ENCODE measurements at places on chromosomes 1 and 21.

DNA sequence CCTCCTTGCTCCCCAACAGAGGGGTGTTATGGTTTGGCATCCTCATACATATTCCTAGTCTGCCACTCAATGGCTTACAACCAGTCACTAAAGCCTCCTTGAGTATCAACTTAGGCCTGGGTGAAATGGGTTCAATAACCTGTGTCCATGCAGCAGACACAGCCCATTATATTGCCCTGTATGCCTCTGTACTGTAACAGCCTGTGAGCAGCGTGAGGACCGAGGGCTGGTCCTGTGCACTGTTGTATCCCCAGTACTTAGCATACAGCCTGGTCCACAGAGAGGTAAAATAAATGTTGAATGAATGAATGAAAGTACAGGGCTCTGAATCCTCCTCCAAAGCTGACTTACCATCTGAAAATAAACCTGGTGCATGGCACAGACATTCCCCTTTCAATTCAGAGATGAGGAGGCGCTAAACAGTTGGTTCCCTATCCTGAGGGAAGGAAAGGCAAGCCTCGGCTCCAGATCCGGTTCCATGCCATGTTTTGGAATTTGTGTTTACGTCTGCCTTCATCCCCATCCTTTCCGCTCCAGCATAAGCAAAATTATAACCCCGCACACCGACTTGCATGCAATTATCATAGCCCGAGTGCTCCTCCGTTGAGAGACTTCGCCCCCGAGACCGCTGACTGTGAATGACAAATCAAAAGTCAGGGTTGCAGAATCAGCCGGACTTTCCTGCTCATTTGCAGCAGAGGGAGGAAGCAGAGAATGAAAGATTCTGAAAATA, 45.0 kb upstream of the DNAJC6 start:
- DNase-seq = peak; percentile 49

DNA sequence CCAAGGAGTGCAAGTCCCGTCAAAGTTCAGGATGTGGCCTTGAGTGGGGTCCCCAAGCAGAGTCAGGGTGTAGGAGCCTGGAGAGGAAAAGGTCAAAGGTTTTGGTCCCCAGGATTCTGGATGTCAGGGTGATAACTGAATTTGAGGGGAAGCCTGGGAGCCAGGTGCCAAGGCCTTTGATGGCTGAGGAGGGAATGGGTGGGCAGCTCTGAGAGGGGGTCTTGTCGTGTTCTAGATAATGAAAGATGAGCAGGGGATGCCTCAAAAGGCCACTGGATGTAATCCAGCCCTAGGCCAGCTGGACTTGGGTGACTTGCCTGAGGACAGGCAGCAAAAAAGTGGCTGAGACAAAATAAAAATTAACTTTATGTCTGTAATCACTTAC, 27.5 kb upstream of the KCNA2 start:
- no peak for DNase-seq

GRCh38 chr21:44448651-44449131, 6.6 kb upstream of the LRRC3 start:
- no peak for DNase-seq

DNA sequence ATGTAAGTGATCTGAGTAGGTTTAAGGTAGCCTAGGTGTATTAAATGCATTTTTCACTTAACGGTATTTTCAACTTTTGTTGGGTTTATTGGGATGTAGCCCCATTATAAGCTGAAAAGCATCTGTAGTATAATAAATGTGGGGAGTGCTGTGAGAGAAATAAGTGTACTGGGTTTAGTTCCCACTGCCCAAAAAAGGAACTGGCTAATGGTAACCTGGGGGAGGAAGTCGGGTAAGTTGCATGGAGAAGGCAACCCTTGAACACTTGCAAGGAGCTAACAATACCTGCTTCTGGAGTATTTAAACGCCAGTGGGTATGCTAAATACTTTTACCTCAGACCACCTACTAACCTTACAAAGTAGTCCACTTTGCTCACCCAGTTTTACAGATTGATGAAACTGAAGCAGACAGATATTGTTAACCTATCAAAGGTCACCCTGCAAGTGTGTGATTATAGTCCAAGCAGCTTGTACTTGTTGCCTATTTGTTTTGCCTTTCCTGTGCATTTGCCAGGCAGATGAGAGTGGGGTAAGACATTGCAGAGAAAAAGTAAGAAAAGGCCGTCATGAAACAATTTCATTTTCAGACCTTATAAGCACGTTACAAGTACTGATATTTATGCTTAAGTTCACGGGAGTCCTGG, 7.6 kb upstream of the SHISA4 start:
- DNase-seq = no peak

DNA sequence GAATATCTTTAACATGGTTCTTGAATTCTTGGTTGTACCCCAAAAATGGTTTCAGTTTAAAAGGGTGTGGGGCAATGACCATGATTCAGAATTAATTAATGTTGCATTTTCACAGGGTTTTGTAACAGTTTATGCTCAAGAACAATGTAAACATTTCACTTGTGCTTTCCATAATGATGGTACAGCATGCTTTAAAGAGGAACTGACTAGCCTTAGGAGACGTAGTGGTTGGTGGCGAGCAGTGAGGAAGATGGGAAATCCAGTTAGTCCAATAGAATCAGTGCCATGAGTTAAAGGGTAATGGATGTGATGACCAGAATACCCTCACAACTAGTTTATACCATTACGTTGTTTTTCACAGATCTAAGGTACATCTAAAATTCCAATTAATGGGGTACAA, 138.0 kb downstream of the HS2ST1 start:
- DNase-seq = no peak

DNA sequence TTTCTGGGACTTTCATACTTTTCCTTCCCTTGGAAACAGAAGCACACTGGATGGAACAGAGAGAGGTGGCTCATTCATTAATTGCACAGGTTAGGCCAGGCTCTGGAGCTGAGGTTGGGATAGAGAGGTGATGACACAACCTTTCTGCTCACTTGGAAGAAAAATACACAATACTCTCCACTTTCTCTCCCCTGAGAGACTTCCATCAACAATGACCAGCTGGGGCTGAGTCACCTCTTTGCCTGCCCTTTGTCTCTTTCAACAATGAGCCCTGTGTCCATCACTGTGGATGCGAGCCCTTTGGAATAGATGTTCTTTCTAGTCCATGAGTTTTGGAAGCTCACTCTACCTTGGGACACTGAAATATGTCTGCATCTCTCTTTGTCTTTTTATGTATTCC, 43.1 kb downstream of the ATP2B4 start:
- no peak for DNase-seq

DNA sequence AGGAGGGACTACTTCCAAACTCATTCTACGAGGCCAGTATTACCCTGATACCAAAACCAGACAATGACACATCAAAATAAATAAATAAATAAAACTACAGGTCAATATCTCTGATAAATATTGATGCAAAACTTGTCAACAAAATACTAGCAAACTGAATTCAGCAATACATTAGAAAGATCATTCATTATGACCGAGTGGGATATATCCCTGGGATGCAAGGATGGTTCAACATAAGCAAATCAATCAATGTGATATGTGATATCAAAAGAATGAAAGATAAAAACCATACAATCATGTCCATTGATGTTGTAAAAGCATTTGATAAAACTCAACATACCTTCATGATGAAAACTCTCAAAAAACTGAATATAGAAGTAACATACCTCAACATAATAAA, 36.7 kb downstream of the NME7 start:
- DNase-seq = no peak

DNA sequence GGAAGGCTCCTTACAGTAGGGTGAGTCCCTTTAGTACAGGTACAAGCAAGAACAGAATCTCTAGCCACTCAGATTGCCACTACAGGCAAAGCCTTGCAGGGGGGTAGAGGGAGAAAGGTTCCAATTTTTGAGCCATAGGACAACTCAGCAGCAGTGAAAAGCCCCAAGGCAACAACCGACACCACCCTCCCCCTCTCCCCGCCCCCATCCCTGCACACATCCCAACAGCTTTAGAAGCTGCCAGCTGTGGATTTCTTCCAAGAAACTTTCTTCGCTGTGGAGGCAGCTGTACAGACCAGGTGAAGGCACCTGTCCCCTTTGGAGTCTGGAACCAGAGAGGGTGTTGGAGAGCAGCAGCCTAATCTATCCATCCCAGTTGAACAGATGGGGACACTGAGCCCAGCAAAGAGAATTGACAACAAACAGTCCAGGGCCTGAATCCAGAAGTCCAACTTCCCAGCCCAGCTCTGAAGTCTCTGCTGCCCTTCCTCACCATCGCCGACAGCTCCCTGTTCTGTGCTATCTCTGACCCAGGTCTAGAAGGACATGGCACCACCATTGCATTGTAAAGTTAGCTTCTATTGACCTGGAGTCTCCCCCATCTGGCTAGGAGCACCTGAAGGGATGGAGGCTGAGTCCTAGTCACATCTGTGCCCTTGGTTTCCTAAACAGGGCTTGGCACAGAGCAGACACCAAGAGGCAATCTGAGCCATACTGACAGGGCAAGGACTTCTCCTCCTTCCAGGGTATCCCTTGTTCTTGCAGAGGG, 2.2 kb downstream of the TENT5B start:
- DNase-seq = no peak

- DNase-seq = no peak
These were observed 65.3 kb downstream of the NIBAN1 start for GRCh38 chr1:184909019-184909418.

- DNase-seq = no peak
These were observed 639 bp upstream of the IPO9 start for GRCh38 chr1:201828217-201828819.

DNA sequence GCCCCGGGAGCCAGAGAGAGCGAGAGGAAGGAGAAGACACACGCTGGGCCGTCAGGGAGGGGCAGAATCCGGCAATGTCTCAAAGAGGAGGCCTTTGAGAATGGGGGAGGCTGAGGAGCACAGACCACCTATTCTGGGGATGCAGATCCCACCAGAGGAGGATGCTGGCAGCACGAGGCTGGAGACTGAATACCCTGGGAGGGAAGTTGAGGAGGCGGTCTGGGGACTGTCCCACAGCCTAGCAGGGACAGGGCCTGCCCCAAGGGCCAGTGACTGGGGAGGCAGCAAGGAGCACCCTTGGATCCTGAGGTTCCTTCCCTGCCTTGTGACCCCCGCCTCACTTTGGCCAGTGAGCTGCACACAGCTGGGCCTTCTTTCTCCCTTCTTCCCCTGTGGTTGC, 49.2 kb downstream of the SLC37A1 start:
- no peak for DNase-seq

DNA sequence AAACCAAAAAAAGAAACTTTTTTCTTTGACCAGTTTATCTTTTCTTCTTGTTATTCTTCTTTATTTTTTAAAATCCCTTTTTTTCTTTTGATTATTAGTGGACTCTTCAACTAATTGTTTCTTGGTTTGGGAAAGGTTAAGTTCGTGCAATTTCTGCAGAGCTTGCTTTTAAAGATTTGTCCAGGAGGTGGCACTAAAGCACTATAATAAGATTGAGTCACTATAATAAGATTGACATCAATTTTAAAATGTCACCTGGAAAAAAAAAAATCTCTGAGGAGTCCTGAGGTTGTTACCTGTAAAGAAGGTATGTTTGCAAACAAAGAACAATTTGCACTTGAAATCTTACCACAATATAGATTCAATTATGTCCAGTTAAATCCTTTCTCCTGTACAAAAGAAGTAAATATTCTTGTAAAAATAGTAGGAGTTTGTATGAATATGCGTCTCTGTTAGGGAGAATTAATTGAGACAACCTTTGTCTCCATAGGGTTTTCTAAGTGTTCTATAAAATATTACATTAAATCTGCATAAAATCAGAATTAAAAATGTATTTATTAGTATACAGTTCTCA, 166.7 kb downstream of the ADGRL4 start:
- DNase-seq = no peak

- DNase-seq = no peak
These were observed 208.9 kb downstream of the PBX1 start for GRCh38 chr1:164767752-164768402.

DNA sequence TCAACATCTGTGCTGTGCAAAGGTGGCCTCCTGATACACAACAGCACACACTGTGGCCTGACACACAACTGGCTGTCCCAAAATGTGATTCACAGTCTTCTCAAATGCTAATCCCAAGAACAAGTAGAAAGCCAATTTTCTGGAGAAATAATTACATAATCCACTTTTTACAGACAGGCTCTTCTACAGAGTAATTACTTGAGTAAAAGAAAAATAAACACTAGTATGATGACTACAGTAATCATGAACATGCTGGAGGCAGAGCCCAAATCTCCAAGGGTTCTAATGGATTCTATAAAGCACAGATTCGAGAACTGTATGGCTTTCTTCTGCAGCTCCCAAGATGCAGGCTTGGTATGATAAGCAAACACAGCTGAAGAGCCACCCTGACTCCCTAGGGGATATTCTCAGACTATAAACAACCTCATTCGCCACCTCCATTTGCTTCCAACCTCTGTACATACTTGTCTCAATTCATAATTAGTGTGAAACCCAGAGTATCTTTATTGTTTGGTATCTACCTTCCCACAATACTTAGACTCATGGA, 81.9 kb downstream of the SIPA1L2 start:
- no peak for DNase-seq

- no peak for DNase-seq
These were observed 4.7 kb downstream of the SZRD1 start for GRCh38 chr1:16371725-16372124.

DNA sequence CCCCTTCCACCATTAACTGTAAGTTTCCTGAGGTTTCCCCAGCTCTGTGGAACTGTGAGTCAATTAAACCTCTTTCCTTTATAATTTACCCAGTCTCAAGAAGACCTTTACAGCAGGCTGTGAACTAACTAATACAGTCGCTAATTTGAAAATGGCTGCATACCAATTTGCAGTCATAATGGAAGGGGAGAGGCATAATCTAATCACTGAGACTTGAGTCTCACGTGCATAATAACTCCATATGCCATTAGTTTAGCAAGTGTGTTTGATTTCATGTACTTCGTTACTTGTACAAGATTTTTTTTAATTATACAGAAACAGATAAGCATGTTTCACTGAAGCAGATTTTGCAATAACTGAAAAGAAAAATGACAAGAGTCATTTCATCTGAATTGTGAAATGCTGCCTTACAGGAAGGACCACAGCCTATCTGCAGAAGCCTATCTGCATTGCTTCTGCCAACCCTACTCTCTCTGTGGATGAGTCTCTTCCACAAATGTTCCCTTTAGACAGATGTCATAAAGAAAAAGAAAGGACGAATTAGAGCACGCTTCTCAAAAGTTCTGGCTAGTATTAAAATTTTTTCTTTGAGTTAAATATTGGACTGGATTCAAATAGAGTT, 99.1 kb downstream of the PTGER3 start:
- no peak for DNase-seq

DNA sequence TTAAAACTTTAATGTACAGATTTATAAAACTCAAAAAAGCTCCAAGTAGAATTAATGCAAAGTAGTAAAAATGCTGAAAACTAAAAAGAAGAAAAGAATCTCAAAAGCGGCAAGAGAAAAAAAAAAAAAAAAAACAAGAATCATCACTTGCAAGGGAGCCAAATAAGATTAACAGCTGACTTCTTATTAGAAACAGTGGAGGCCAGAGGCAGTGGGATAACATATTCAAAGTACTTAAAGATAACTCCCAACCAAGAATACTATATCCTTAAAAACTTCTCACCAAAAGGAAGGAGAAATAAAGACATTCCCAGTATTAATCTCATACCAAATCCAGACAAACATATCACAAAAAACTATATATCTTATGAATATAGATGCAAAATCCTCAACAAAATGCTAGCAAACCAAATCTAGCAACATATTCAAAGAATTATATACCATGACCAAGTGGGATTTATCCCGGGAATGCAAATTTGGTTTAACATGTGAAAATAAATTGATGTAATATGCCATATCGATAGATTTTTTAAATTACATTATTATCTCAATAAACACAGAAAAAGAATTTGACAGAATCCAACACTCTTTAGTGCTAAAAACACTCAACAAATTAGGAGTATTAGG, 62.7 kb downstream of the CAMK2N1 start:
- DNase-seq = no peak

GRCh38 chr1:104125970-104126369, 376.3 kb downstream of the AMY1C start:
- DNase-seq = no peak

Data from GM04503 (cell line).